ENCODE measurements at places on chromosomes 3 and 15.

DNA sequence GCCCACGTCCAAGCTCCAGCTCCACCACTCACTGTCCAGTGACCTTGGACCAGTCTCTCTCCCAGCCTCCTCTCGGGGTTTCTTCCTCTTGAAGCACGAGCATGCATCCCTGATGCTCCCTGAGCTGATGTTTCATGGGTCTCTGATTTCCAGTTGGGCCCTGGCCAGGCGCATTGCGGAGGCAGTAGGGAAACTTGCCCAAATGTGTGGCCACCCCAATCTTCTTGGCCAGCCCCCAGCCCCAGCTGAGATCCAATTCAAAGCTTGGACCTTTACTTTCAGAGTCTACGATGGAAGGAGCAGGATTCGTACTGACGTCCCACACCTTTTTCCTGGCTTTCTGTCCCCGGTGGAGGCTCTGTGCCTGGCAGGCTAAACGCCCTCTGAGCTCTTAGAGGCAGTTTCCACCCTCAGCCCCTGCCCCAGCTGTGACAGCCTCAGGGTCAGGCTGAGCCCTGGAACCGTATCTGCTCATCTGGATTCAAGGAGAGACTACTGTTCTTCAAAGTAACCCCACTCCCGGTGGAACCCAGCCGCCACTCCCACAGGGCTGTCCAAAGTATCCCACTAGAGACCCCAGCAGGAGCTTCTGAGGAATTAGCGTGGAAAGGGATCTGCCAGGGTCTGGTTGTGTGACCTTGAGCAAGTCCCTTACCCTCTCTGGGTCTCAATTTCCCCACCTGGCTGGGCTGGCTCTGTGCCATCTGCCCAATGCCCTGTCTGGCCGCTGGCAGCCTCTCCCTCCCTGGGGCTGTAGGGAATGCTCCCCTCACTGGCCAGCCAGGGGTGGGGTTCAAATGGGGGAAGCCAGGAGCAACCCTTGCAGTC is 37.4 kb downstream of the CPN2 start:
- DNase-seq, result no peak

- no peak for DNase-seq
Measured at GRCh38 chr3:50674349-50675178, at the start of gene DOCK3. TSS of gene DOCK3 (plus strand) at chr3:50674927. CDS start at chr3:50675264, 337 bp downstream.

DNA sequence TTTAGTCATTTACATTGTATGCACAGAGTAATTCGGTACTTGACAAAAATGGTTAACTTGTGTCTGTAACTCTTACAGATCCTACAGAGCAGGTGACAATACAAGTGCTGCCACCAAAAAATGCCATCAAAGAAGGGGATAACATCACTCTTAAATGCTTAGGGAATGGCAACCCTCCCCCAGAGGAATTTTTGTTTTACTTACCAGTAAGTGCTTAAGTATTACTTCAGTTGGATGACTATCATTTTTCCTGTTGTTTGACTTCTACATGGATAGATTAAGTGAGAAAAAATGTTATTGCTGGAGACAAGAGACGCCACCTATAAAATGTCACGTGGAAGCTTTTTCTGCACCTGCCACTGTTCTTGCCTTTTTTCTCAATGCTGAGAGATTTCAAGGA is 173.2 kb downstream of the ALCAM start:
- DNase-seq, result no peak

- DNase-seq, result no peak
Measured at GRCh38 chr3:135181408-135181807, 386.3 kb downstream of the EPHB1 start.

GRCh38 chr3:112718967-112719366 is 78.0 kb upstream of the CCDC80 start:
- no peak for DNase-seq

GRCh38 chr3:151918253-151919029 is 45.0 kb downstream of the SUCNR1 start:
- peak; percentile 33 for DNase-seq

DNA sequence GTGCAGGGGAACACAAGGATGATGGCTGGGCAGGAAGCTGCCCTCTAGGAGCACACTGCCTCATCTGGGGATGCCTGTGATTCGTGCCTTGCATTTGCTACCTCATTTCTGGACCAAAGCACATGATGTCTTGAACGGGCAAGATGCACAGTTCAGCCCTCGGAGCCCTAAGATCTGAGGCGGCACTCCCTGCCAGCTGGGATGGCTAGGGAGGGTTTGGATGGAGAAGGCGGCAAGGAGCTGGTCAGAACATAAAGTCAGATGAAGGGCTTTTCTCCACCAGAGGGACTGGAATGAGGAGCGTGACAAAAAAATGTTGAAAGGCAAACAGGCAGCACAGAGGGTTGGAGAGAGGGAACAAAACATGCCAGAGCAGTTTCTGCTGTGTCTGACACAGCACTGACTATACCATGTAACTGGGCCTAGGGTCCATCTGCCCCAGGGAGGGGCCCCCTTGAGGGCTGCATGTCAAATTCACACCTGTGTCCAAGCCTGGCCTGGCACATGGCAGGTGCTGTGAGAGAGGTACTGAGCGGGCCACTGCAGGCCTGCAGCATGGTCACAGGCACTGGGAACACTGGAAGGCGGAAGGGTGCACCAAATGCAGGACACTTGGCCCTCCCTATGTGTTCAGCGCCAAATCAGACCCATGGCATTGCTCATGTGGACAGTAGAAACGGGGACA is 21.7 kb downstream of the TMEM43 start:
- no peak for DNase-seq

DNA sequence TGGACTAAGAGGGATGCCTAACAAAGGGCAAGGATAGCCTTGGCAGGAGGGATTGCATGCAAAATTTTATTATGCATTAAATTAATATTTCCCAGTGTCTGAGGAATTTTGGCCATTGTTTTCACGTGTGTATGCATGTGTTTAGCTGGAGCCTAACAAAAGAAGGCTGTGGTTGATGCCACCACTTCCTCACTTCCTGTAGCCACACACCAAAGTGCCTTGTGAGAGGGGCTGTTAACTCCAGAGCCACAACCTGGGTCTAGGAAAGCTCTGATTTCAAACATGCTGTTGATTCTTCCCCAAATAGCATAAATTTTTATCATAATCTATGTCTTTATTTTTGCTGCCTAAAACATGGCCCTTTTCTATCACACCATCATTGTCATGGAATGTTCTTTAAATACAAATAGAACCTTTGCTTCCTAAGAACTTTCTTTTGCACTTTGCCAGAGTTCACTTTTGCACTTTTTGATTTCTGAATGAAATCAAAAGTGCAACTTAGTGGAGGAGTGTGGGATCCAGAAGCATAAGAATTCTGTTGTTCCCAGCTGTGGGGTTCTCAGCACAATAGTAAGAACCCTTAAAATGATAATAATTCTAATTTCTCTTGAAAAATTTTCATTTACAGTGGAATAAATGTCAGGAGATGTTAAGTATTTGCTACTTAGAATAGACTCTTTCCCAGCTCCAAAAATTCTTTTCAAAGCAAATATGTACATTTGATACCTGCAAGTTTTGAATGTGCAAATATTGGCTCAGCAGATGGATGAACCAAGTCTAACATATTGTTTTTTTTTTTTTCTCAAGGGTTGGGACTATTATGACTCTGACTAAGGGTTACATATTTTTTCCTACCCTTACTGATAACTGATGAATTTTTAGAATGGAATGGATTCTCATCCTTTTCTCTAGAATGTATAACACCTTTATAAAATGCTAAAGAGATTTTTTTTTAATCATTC is 35.6 kb upstream of the SPTSSB start:
- no peak for DNase-seq

- DNase-seq, result no peak
Measured at GRCh38 chr3:47780741-47781684, 680 bp downstream of the SMARCC1 start.

DNA sequence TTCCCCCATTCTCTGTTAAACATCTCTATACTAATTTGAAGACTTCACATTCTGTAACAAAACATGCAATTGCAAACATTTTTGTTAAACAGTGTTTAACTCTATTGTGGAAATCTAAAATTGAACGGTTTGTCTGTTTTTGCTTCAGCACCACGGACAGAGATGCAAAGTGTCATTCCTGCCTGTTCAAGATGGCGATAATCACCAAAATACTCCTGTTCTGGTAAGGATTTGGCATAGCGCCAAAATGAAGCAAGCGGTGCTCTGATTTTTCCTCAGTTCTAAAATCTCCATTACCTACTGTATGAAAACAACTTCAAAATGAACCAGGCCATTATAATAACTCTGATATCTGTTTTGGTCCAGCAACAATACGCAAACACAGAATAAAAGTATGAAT is 129.7 kb upstream of the TUSC7 start:
- no peak for DNase-seq

DNA sequence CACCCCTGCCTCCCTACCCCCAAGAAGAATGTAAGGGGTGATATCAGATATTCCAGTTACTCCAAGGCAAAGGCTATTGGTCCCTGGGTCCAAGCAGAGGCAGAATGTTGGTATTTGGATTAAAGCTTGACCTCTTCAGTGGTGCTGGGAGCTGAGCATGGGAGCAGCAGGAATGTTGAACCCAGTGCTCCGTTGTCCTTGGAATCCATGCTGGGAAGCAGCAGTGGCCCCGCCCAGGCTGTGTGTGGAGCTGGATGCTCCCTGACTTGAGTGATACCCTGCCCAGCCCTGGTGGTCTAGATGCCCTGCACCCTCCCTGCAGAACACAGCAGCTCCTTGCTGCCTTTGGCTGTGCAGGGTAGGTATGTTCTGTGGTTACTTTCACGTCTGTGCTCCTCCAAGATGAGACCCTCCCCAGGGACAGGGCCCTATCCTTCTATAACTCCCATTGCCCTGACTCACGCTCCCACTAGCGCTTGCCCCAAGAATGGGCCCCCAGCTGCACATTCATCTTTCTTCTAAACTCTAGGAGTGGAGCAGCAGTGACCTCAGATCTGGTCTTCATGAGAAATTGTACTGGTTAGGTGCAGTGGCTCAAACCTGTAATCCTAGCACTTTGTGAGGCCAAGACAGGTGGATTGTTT is 35.1 kb downstream of the UMPS start:
- DNase-seq, result no peak

DNA sequence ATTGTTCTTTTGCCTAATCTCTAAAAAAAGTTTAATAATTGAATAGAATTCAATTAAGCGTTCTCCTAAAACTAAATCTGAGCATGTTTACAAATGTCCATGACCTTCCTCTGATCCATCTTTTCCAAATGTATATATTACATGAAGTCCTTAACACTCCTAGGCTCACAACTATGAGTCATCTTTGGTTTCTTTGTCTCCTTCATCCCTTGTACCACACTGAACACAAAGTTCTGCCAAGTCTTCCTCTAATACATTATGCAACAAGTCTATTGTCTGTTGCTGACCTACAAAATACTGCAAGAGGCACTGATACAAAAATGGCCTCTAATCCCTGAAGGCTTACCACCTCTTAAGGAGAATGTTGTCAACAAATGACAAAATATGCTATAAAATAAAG is 550.2 kb downstream of the PYDC2 start:
- DNase-seq, result no peak

GRCh38 chr15:72916897-72917296 is 133.3 kb upstream of the ADPGK start:
- no peak for DNase-seq

GRCh38 chr3:60629816-60630215 is 621.4 kb downstream of the FHIT start:
- DNase-seq, result no peak

DNA sequence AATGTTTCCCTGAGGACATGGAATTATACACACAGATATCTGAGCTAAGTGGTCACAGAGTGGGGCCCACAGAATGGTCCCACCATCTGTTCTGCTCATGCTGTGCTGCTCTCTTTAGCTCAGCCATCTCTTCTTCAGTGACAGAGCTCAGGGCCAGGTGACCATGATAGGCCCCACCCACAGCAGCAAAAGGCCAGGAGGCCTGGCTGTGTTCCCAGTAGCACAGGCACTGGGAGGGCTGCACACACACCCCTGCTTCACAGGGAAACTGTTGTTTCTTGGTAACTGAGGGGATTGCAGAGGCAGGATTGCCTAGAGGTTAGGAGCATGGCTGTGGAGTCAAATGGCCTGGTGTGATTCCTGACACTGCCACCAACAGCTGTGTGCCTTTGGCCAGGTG is 4.8 kb upstream of the FBXW12 start:
- DNase-seq, result peak; percentile 14

DNA sequence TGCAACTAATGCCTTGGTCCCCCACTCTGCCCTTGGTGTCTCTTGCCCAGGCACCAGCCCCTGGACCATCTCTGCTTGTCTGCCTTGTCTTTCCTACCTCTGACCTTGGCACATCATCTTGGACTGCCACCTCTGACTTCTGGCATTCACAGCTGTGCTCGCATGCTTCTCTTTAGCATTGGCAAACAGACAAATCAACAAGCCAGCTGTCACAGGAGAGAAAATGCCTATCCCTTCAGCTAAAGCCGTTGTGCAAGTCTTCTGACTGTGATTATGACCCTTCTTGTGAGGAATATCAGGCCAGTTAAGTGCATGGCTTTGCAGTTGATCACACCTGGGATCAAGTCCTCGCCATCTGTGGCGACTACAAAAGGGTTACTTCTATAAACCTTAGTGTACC is 84.6 kb downstream of the PRICKLE2 start:
- DNase-seq, result no peak

- no peak for DNase-seq
Measured at GRCh38 chr15:31523655-31524049, 197.0 kb downstream of the KLF13 start.

DNA sequence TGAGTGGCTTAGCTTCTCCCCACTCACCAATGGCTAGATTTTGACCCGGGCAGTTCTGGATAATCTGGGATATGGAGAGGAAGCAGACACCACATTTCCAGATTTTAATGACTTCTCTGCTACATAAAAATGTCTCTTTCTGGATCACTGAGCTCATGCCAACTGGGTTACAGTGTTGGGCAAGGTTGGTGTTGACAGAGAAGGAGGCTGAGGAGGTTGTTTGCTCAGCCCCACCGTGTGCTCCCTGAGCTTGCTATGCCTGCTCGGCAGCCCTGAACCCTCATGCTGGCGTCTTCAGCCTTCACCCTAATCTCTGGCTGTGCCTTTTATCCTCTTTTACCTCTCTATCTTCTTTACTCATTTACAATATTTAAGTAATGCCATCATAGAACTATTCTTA is 53.0 kb upstream of the KPNA4 start:
- no peak for DNase-seq

GRCh38 chr3:185423178-185423577 is 60.2 kb downstream of the MAP3K13 start:
- no peak for DNase-seq

All from NCI-H2081 treated with DMSO at 0.1 percent for 48 hours (cell line).